Hematopoietic multipotent progenitor cell treated with erythropoietin and hydrocortisone succinate and interleukin-3 and kit ligand, for 17 days (in vitro differentiated cells): ENCODE measurements at places on chromosomes 5 and 9.

- no peak for DNase-seq
Measured at GRCh38 chr5:116456036-116456435, 118.6 kb downstream of the SEMA6A start.

DNA sequence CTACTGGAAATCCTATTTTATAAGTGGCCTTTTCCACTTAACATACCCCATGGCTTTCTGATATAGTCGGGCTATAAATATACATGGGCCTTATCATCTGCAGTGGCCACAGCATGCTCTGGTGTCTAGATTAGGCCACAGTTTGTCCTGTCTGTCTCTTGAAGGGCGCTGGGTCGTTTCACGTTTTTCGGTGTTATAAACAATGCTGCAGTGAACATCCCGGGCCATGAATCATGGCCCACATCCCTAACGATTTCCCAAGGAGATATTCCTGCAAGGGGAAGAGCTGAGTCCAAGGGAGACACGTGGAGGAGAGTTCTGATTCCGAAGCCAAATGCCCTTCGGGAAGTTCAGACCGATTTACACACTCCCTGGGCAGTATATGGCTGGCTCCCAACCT is 8.4 kb downstream of the PLPP7 start:
- DNase-seq, result no peak

- no peak for DNase-seq
Measured at GRCh38 chr5:113212244-113212920, 222.4 kb downstream of the TSSK1B start.

- no peak for DNase-seq
Measured at GRCh38 chr9:37056046-37056920, 22.2 kb upstream of the PAX5 start.

DNA sequence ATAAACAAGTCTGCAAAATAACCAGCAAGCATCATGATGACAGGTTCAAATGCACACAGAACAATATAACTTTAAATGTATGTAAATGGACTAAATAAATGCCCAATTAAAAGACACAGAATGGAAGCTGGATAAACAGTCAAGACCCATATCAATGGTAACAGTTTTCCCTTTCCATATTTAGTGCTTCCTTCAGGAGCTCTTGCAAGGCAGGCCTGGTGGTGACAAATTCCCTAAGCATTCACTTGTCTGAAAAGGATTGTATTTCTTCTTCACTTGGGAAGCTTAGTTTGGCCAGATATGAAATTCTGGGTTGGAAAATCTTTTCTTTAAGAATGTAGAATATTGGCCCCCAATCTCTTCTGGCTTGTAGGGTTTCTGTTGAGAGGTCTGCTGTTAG is 120.2 kb upstream of the RASA1 start:
- DNase-seq, result no peak

DNA sequence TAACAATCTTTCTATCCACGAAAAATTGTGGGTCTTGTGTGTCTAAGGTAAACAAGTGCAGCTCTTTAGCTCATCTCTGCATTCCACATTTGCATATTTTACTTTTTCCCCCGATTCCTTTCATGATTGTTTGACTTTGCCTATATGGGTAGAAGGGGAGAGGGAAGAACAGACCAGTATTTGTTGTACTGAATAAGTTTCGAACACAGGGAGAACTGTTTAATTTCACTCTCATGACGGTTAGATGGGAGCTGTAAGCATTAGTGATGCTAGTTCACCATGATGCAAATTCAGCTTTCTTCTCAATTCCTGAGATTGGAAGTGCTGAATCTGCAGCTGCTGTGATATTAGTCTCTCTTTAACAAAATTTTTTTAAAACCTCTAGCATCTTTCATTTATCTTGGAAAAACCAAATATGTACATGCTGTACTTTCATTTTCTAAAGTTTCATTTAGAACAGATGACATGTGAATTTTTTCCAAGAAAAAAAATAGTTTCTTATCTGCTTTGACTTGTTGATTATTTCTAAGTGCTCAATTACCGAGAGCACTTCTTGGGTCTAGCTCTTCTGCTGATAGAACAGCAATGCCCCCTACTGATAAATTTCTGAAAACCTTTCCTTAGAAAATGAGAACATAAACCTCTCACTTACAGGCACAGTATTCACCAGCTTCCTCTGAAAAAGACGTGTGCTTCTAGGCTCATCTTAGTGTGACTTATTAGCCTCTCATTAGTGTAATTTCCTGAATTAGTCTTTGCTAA is 149.5 kb downstream of the BAAT start:
- DNase-seq, result no peak

DNA sequence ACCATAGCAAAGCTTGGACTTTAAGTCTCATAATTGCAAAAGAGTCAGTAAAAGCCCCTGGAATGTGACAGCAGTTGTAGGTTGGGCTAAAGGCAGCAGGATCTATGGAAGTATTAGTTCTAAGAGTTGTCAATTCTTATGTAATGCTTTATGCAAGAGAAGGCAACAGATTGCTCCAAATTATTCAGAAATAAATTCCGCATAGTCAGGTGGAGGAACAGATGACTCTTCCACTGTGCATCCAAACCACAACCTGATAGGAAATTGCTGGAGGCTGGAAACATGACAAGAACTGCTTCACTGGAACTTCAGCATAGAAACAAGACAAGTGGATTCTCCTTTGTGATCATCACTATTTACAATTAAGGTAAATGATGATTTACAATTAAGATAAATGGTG is 101.0 kb downstream of the STARD4 start:
- DNase-seq, result no peak

- DNase-seq, result no peak
Measured at GRCh38 chr5:116320486-116320885, 235.7 kb downstream of the COMMD10 start.

GRCh38 chr9:131036529-131037334 is 27.8 kb downstream of the LAMC3 start:
- no peak for DNase-seq

GRCh38 chr5:97009212-97009898 is 73.5 kb downstream of the LNPEP start:
- no peak for DNase-seq
